RWPE1 (cell line): ENCODE measurements at places on chromosomes 1 and 21.

DNA sequence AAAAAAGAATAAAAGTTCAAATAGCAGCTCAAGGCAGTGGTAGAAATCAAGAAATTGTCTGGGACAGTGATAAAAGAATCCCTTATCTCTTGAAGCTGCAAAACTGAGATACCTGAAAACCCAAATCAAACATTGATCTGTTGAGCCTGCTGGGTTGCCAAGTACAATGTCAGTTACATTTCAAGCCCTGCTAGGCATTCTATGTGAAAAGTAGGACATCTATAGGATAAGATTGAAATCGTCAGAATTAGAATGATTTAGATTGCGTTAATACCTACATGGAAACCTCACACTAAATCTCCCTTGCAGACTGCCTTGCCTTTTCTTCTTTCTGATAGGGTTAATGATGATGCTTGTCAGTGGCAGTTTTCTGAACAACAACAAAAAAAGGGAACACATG is 1684.4 kb upstream of the B3GALT2 start:
- no peak for DNase-seq

DNA sequence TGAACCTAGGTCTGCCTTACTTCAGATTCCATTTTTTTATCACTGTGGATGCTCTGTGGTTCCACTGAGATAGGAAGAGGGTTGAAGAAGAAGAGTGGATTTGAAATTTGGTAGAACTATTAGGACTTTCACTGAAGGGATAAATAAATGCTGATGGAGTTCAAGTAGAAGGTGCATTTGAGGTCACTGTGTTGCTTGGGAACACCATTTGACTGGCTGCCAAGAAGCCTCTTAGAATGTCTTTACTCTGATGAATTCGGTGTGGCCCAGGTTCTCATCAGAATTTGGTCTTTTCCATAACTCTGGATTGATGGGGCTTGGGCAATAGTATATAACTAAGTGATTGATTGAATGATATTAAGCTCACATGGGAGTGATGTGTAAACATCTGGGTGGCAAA is 11.9 kb downstream of the XPR1 start:
- no peak for DNase-seq

DNA sequence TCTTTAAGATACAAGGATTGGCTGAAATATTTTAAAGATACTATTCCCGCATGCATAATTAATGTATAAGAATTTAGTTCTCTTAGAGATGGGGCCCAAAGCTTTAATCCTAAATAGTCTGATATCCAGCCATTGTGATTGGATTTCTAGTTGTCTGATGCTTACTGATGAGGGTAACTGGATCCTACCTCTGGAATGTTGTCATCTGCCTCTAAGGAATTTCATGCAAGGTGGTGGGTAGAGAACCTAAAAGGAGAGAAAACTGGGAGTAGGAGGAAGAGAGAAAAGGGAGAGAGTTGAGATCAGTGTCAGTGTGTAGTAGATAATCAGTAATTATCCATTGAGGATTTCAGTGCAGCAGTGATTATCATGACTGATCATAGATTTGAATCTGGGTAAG is 295.5 kb downstream of the KCNT2 start:
- DNase-seq: no peak

- DNase-seq: peak; percentile 50
Observed at GRCh38 chr1:51627672-51628071, 10.8 kb downstream of the OSBPL9 start.

- no peak for DNase-seq
Observed at GRCh38 chr1:58983162-58983561, 199.3 kb upstream of the JUN start.
